ENCODE measurements at places on chromosomes 7 and 10. TPM values are rescaled to one million over a fixed set of nuclear protein-coding genes. Genes with fewer than 3 reads are reported as not detected.
A peak's percentile ranks its signal among the peaks of the same experiment; 100 is the strongest.

AKR1C8 gene
- not detected for total RNA-seq

GRCh38 chr7:138001529-138002095 lies at the start of gene CREB3L2:
Gene CREB3L2 (minus strand): TSS chr7:138002086. CDS start chr7:138001705, 381 bp downstream.
- H3K27me3 ChIP-seq = no peaks in the 10 kb centered on the region
- H3K4me1 ChIP-seq = peaks cover 36% of the 10 kb centered on the region
- peak within 1 kb of the TSS; percentile 97 for H3K27ac ChIP-seq
- H3K4me3 ChIP-seq = peak within 1 kb of the TSS; percentile 96

DNA sequence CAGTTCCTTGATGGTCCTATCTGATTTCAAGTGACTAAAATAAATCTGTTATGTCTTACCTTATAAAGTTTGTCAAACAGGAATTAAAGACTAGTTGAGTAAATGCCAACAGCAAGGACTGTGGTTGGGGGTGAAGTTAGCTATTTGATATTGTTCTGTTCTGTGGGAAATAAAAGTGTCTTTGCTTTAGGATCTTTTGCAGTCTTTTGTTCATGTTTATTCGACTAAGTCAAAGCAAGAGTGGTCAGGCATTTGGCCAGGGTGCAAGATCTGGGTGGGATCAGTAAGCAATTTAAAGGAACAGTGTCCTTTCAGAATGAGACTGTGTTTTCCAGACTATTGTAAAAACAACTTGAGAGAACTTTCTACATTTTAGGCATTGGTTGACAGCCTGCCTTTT lies at the start of gene COL28A1:
Gene COL28A1 (minus strand): TSS at position 183 of the 400 bp plus-strand sequence. CDS start 2,998 bp downstream, outside the sequence.
- H3K27ac ChIP-seq = no peak within 1 kb of the TSS
- no peak within 1 kb of the TSS for H3K4me3 ChIP-seq
- peaks cover 5% of the 10 kb centered on the region for H3K4me1 ChIP-seq
- no peaks in the 10 kb centered on the region for H3K27me3 ChIP-seq

GRCh38 chr7:26076691-26077090 lies 75.3 kb upstream of the NFE2L3 start:
- H3K27ac ChIP-seq = no peak overlapping the region
- H3K36me3 ChIP-seq = no peaks in the 10 kb centered on the region
- H3K27me3 ChIP-seq = peaks cover 75% of the 10 kb centered on the region
- H3K4me1 ChIP-seq = peaks cover 4% of the 10 kb centered on the region
- H3K4me3 ChIP-seq = no peak overlapping the region

- DNase-seq = no peak
- H3K27me3 ChIP-seq = peaks cover 3% of the 10 kb centered on the region
- H3K27ac ChIP-seq = no peak overlapping the region
- peaks cover 6% of the 10 kb centered on the region for H3K4me1 ChIP-seq
- H3K36me3 ChIP-seq = peaks cover 4% of the 10 kb centered on the region
Observed at GRCh38 chr10:36051500-36051991, 409.4 kb upstream of the FZD8 start.

DNA sequence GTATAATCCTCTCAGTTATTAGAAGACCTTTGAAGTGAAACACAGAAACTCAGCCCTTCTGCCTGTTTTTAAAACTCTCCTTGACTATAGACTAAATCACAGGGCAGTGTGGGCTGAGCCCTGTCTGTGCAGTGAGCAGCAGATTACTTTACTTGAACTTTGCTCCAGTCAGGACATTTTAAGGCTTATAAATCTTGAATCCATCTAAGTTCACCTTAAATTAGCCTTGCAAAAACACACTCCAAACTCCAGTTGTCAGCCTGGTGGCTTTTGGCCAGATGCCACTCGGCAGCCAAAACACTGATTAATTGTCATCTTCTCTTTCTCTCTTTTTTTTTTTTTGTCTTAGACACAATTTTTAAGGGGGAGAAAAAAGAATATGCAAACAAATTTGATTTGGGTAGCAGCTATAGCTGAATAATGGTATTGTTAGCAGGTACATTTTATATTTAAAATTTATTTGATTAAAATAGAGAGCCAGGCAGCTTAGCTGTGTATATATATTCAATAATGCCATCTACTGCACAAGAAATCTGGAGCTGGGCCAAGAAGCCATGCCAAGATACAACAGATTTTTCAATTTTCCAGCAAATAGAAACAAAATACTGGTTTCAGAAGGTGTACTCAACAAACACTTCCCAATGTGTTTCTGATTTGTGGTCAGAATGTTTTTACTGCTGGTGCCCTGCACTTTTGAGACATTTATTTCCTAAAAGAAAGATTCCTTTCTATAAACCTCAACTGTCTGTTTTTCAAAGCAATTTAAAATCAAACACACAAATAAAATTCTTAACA lies 247.7 kb downstream of the TFEC start:
- peak overlapping the region; percentile 65 for H3K27ac ChIP-seq
- peak overlapping the region; percentile 40 for H3K4me3 ChIP-seq
- H3K27me3 ChIP-seq = no peaks in the 10 kb centered on the region
- H3K4me1 ChIP-seq = peaks cover 48% of the 10 kb centered on the region
- no peak for DNase-seq

GRCh38 chr7:124399941-124400340 lies 365.7 kb downstream of the GPR37 start:
- no peak overlapping the region for H3K4me3 ChIP-seq
- no peak for DNase-seq
- no peak overlapping the region for H3K27ac ChIP-seq
- no peaks in the 10 kb centered on the region for H3K27me3 ChIP-seq
- H3K4me1 ChIP-seq = no peaks in the 10 kb centered on the region
- H3K36me3 ChIP-seq = peaks cover 2% of the 10 kb centered on the region

GRCh38 chr10:45034301-45034700 lies 33.6 kb downstream of the ZNF22 start:
- peaks cover 3% of the 10 kb centered on the region for H3K4me1 ChIP-seq
- H3K4me3 ChIP-seq = no peak overlapping the region
- H3K36me3 ChIP-seq = peaks cover 2% of the 10 kb centered on the region
- no peak for DNase-seq
- H3K27me3 ChIP-seq = peaks cover 12% of the 10 kb centered on the region

- no peaks in the 10 kb centered on the region for H3K36me3 ChIP-seq
- no peaks in the 10 kb centered on the region for H3K27me3 ChIP-seq
- DNase-seq = no peak
- H3K4me3 ChIP-seq = no peak overlapping the region
Observed at GRCh38 chr10:59382831-59383295, 20.5 kb upstream of the FAM13C start.

- peak overlapping the region; percentile 97 for H3K27ac ChIP-seq
- no peak for DNase-seq
- H3K36me3 ChIP-seq = peaks cover 13% of the 10 kb centered on the region
- H3K4me3 ChIP-seq = peak overlapping the region; percentile 94
Observed at GRCh38 chr10:14008740-14009080, 322.0 kb downstream of the FRMD4A start.
